HuH-7.5 (cell line): ENCODE measurements at places on chromosomes 11 and 22.

- peak; percentile 10 for DNase-seq
Observed at GRCh38 chr22:29253561-29254285, 14.1 kb downstream of the RHBDD3 start.

GRCh38 chr22:25953276-25953675 lies 211.3 kb downstream of the MYO18B start:
- no peak for DNase-seq

DNA sequence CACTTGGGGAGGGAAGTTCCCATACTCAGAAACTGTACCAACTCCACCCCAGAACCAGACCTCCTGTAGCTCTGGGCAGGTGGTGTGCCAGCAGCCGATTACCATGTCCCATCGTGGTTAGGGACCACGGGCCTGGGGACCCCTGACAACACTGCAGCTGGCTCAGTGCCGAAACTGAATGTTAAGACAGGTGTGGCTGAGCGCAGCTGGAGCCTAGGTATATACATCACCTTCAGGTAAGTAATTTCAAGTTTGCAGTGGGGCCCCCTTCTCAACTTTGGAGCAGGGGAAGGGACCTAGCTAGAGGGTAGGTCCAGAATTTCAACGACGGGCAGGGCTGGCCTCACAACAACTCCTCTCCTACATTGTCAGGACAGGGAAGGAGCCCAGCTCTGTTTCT lies 20.7 kb upstream of the PISD start:
- DNase-seq: no peak

DNA sequence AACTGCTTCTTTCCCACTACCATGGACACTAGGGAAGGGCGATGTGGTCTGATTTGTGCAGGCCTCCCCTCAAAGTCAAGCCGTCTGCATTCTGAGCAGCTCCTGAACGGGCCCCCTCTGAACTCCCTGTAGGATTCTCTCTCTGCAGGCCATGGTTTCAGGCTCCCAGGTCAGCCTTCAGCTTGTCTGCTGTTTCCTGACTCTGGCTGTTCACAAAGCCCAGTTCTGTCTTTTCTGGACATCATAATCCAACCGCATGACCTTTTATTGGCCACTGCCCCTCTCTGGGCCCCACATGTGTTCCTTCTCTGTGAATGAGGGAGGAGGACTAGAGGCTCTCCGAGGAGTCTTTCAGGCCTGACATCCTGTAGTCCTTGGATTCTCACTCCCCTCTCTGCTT lies 161.0 kb downstream of the FEZ1 start:
- DNase-seq: no peak

- no peak for DNase-seq
Observed at GRCh38 chr11:116168459-116168787, 604.4 kb downstream of the BUD13 start.

DNA sequence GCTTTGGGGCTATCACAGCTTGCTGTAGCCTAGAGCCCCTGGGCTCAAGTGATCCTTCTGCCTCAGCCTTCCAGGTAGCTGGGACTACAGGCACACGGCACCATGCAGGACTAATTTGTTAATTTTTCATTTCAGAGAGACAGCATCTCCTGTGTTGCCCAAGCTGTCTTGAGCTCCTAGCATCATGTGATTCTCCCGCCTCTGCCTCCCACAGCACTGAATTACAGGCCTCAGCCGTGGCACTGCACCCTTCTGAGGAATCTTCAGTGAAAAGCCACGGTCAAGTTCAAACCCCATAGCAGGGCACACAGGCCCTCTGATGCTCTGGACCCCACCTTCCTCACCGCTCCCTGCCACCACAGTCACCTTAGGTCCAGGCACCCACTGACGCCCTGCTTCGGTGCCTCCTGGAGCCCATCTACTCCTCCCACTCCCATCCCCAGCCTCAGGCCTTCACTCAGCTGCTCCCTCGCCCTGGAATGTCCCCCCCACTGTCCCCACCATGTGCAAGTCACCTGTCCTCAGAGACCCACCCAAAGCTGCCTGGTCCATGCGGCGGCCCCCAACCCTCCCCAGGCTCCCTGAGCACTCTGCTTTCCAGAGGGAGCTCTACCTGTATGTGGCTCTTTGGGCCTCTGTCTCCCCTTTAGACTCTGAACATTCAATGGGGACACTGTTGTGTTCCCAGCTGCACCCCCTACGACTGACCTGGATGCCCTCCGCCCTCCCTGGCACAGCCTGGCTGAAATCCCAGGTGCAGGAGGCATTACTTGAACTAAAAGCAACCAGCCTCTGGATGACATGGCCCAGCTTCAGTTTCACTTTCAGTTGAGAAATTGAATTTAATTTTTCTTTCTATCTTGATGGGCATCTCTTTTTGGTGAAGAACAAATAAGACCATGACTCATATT lies 1.6 kb downstream of the APOL2 start:
- DNase-seq: no peak
